NCI-H1436 treated with DMSO at 0.1 percent for 48 hours (cell line): ENCODE measurements at places on chromosomes 12 and 14.

- no peak for DNase-seq
These were observed 38.5 kb downstream of the PTGER2 start for GRCh38 chr14:52352569-52352968.

DNA sequence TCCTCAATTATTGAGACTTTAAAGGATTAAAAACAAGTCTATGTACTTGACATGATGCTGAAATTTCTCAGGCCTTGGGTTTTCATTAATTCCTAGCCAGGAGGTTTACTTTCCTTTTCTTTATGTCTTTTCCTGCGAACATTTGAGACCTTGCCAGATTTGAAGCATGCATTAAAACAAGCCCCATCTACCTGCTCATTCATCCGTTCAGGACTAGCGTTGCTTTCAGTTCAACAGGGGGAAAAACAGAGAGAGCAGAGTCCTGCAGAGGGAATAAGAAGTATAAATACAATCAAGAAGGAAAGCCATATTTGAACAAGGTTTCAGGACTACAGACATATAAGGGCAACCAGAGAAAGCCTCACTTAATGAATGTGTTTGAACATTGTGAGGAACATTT, 542.4 kb downstream of the DIO2 start:
- DNase-seq, result no peak

- DNase-seq, result no peak
These were observed 9.8 kb downstream of the BTBD7 start for GRCh38 chr14:93322929-93323599.

DNA sequence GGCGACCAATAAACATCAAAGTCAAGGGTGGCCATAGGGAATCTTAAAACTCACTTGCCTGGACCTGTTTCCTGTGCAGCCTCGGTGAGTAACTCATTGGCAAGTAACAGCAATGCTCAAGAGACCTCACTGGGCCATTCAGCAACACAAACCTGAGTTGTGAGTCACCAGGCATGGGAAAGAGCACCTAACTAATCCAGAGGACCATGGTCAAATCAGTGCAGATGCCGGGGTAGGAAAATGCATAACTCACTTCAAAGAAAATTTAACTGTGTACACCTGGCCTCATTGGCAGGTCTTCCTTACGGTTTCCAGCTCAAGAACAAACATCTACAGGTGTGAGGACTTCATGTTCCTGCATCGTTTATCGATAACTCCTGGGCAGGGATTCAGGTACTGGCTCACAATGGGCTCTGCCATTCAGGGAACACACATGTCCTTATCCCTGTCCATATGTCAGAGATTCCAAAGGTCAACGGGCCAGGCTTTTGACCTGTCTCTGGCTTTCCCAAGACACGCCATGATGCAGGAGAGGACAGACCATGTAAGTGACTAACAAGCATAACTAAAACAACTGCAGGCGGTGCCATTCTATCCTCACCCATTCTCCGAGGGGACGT, 211.8 kb downstream of the ANO2 start:
- no peak for DNase-seq

DNA sequence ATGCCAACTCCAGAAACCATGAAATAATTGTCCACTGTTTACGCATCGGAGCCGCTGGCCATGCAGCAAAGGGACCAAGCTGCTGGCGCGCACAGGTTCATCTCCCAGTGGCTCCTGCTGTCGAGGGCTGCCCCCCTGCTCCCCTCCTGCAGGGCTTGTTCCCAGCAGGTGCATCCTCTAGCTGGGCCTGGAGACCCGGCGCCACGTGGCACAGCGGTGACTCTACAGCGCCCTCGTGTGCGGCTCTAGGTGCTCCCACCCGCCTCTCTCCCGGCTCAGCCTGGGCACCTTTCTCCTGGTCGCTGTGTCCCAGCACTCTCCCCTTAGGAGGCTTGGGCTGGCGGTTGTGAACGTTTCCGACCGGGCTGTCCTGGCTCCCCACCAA, 37.5 kb upstream of the INF2 start:
- no peak for DNase-seq
